ENCODE measurements at places on chromosomes 6 and 20.

DNA sequence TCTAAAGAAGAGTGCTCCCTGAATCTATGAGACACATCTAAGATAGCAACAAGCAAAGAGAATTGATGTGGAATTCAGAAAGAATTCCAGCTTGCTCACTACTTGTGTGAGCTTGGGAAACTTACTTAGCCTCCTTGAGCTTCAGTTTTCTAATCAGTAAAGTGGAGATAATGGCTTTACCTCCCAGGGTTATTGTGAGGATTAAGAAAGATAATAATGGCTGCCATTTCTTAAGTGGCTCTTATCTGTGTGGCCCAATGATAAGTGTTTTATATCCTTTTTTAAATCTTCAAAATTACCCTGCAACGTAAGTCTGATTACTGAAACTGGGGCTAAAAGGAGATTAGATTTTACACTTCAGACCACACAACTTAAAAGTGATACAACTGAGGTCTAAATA lies 418.5 kb downstream of the LMBRD1 start:
- DNase-seq: no peak

- no peak for DNase-seq
Measured at GRCh38 chr6:14206391-14206790, 88.8 kb downstream of the CD83 start.

DNA sequence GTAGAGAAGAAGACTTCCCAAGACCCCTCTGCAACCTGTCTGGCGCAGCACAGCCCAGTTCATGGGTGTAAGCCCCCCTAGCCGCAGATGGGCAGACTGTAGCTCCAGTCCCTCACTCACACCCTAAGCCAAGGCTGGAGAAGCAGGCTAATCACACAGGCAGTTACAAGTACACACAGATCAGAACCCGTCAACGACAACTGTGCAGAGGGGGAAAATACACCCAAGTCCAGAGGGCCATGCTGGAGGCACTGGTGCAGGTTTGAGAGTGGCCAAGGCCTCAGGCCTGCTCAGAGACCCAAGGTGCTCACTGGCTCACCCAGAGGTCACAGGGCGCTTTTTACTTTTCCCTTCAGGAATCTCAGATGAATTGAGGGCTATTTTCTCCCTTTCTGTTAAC lies 106.1 kb downstream of the NOL4L start:
- DNase-seq: no peak

- peak; percentile 72 for DNase-seq
Measured at GRCh38 chr6:11275598-11275997, 43.1 kb upstream of the NEDD9 start.

DNA sequence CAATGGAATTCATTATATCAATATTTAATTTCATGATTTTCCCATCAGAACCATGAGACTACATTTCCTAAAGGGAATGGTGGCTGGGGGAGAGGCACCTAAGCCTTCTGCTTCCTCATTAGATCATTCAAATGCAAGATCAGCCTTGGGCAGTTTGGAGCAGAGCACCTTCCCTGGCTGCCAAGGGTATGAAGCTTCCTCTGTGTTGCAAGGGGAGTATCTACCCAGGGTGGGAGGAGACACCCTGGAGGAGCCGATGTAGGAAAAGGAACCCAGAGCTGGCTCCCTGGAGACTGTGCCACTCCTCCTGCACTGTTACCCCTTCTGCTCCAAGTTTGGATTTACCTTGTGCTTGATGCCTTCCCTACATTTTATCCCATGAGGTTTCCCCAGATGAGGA lies 299.7 kb upstream of the PRDM1 start:
- no peak for DNase-seq

DNA sequence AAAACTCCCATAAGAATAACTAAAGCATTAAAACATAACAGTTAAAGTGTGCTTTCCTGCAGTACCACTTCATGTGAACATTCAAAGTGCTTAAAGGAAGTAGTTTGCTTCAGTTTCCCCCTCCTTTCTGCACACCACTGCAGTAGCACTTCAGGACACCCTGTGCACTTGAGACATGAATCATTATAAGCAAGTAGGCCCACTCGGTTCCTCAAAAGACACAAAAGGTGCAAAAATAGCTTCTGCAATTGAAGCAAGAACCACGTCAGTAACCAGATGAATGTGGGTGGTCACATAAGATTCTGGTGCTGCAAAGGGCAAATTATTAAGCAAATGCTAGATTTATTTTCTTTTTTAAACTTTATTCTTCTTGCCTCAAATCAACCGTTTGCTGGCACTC lies 160.6 kb downstream of the HIVEP2 start:
- peak; percentile 82 for DNase-seq

DNA sequence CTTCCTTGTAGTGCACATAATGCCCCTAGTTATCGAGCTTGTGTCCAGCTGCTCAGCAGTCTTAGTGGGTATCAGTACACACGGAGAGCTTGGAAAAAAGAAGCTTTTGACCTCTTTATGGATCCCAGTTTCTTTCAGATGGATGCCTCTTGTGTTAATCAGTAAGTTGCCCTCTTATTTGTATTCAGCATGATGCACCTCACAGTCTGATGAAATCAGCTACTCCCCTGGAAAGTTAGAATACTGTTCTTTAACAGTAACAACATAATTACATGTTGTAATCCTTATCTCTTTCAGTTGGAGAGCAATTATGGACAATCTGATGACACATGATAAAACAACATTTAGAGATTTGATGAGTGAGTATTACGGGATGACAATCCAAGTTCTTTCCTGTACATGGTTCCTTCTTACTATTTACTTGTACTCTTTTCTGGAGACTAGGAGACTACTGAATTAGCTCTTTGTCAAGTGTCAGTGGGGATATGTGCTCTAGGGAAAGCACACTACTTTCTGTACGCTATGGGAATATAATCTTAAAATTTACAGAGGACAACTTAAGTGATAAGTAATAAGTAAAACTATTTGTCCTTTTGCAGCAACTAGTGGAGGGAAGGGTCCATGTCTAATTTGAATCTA lies 39.1 kb downstream of the PGM3 start:
- no peak for DNase-seq

DNA sequence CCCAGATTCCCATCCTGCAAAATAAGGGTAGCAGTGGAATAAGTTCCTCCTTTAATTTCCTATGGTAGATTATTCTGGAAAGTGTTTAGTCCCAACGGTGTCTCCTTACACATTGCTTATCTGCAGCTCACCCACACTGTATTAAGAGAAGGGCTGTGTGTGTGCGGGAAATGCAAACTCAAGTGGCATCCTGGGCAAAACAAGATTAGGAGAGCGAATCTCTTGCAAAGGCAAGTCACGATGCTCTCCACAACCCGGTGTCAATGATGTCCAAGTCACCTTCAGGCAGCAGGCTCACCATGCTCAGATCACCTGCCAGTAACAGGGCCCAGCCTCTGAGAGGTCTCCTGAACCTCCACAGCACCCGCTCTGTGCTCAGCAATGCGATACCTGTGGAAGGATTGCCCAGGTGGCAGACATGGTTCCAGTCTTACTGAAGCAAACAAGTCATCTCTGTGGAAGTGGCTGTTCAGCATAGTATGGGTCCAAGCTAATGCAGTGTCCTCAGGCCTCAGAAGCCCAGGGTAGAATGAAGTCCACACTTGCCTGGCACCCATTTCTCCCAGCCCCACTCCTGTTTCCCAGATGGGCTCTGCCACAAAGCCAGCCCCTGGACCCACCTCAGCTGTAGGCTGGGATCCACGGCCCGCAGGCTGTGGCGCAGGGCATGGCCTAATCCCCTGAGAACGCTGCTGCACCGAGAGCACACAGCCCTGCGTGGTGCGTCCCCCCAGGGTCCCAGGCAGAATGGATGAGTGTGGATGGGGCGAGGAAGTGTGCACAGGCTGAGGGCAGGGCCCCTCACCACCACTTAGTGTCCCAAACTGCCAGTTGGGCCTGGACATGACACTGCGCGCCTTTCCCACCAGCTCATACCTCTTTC lies 101.2 kb downstream of the PXDC1 start:
- DNase-seq: no peak

DNA sequence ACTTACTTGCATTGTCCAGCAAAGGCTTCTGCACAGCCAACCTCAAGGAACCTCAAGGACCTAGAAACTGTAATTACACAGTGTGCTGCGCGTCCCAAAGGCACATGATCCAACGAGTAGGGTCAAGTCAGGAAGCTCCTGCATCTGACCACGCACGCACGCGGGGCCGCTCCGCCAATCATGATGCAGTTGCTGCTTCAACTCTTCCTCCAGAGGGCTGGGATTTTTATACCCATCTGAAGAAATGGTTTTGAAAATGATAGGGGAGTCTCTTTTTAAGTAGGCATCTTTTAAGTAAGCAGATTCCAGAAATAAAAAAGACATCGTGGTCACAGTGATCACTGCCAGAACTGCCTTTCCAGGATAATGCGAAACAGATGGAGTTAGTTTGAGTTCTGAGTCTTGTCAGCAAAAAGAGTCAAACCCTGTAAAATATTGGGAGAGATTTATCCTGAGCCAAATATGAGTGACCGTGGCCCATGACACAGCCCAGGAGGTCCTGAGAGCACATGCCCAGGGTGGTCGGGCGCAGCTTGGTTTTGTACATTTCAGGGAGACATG lies 34.0 kb downstream of the KIF25 start:
- no peak for DNase-seq

GRCh38 chr6:77180326-77180725 lies 283.0 kb downstream of the HTR1B start:
- no peak for DNase-seq

DNA sequence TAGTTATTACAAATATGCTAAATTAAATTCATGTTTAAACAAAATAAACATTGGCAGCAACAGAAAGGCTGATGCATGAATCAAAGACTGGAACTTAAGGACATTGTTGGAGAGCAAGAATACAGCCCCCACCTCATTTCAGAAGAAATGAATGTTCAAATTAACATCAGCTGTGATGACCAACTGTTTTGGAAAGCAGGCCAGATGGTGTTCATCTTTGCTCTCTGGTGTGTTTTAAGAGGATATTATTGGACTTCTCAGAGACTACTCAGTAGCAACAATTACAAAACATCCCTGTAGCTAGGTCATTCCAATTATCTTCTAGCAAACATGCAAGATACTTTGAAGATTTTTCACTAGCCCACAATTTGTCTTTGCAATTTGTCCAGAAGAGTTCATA lies 118.6 kb upstream of the DOK5 start:
- DNase-seq: no peak

DNA sequence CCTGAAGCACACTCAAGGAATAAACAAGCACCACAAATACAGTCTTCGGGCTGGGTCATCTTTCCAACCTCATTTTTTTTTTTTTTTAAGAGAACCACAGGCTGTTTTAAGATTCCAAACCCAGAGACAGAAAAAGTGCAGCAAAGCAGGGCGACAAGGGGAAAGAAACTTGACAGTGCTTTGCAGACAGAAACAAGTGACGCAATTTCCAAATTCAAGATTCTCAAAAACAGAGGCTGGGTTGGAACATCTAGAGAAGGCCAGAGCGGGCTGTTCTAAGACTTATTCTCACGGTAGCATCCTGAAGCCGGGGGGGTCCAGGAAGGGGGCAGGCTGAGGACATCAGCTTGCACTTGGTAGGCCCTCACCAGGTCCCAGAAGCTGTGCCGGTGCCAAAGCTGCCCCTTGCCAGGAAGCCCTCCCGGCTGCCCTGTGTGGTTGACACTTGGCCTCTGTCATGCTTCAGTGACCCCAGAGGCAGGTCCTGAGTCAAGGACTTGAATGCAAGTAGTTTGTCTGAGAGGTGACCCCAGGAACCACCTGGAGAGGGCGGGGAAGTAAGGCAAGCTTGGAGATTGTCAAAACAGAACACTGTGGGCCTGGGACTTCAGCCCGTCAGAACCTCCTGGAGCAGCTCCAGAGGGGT lies 50.5 kb downstream of the BMP7 start:
- DNase-seq: no peak

- no peak for DNase-seq
Measured at GRCh38 chr20:17633850-17634500, 48.1 kb downstream of the RRBP1 start.

- no peak for DNase-seq
Measured at GRCh38 chr20:58321205-58321604, 11.7 kb downstream of the RAB22A start.

- DNase-seq: no peak
Measured at GRCh38 chr6:38843798-38844197, 128.7 kb downstream of the DNAH8 start.

GRCh38 chr20:19408971-19409370 lies 196.5 kb downstream of the SLC24A3 start:
- no peak for DNase-seq

DNA sequence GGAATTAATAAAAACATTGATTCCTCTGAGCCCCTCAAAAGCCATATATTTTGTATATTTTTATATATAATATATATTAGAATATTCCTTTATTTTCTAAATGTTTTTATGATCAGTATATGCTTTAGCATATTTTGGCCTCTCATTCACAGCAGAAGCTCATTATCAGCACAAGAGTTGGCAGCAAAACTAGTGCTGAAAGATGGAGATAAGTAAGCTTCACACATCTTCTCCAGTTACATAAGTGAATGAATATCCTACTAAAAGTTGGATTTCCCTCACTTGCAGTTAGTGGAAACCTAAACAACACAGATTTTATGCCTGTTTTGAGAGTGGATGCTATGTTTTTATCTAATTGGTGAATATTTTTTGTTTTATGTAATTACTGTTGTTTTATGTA lies 1303.8 kb upstream of the ADGRB3 start:
- no peak for DNase-seq

DNA sequence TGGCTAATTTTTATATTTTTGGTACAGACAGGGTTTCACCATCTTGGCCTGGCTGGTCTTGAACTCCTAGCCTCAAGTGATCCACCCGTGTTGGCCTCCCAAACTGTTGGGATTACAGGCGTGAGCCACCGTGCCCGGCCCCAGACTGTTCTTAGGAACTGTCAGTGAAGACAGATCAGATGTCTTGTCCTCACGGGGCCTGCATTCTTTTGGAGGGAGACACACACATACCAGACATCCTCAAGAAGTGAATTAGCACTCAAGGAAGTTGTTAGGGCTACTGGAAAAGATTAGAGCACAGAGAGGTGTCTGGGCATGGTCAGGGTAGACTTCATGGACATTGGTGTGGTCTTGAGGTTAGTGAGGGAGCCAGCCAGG lies 10.3 kb upstream of the LPIN3 start:
- no peak for DNase-seq

DNA sequence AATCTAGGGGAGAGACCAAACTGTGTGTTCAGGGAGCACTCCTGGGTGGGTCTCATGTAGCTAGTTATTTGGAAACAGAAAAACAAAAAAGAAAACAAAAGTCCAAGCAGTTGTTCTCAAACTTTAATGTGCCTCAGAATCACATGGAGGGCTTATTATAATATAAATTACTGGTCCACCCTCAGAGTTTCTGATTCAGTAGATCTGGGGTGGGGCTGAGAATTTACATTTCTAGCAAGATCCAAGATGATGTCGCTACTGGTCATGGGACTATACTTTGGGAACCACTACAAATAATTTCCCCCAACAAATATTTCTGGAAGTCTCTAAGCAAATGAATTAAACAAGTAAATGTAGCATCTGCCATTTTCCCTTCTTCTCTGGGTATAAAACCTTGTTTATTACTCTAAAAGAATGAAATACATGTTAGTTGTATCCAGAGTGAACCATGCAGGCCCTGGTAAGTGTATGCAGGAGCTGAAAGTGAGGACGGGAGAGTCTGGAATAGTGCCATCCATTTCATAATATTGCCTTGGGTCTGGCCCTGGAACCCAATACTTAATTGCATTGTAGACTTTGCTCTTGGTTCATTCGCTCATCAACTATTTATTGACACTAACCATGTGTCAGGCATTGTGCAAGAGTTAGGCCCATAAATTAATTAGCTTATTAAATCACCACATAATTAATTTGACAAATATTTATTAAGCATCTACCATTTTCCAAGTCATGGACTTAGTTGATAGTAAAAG lies 490.8 kb downstream of the EPM2A start:
- no peak for DNase-seq

GRCh38 chr6:44430326-44430725 lies 42.8 kb downstream of the CDC5L start:
- DNase-seq: no peak
